ENCODE measurements at places on chromosomes 3 and 15.

DNA sequence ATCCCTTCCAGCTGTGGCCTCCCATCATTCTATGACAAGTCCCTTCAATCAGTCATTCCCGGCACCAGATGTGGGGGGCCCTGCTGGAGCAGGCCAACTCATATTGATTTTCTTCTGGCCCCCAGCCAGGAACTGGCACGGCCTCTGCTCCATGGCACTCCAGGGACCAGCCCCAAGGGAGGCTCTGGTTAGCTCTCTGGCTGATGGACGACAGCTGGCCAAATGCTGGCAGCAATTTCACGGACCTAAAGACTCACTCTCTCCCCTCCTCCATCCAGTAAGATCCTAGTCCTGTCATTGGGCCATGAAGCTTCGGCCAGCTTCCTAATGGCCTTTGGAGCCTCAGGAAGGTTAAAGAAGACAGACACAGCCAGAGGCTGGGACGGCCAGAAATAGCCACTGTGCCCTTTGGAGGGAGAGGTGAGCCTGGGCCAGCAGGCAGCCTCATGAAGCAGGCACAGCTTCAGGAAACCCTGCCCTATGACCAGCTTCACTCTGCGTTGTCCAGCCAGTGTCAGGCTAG lies 131.0 kb downstream of the MEX3B start:
- no peak for DNase-seq

DNA sequence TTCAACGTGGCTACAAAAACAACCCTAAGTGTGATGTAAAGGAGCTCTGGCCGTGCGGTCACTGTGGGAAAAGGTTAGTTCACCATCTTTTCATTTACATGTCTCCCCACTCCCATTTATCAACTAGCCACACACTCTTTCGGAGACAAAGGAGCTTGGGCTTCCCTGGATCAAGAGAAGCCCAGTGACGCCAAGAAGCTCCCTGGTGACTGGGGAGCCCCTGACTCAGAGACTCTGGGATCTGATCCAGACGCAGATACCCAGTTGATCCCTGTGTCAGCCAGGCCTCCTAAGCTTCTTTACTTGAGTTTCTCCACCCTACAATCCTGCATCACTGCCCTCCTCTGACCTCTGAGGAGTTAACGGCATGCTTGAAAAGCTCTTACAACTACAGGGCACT lies 43.9 kb downstream of the HEG1 start:
- no peak for DNase-seq

DNA sequence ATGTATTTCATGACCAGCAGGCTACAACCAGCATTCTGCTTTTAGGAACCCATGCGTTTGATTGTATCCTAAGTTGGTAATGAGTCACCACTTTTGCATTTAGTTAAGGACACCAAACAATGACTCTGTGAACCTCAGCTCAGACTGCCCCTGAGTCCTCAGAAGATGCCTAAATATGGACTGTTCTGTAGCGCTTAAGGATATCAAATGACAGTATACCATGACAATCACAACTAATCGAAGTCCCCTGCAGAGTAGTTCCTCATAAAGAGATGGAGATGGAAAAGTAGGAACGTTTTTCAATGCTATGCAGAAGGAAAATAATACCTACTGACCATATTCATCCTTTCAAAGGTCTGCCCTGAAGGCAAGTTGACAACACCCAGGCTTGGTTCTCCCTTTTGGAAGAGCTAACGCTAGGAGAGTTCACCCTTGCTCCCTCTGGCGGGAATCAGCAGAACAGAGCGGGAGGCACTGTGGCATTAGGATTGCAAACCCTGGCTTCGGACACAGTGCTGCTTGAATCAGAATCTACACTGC lies 508.6 kb downstream of the FHIT start:
- no peak for DNase-seq

DNA sequence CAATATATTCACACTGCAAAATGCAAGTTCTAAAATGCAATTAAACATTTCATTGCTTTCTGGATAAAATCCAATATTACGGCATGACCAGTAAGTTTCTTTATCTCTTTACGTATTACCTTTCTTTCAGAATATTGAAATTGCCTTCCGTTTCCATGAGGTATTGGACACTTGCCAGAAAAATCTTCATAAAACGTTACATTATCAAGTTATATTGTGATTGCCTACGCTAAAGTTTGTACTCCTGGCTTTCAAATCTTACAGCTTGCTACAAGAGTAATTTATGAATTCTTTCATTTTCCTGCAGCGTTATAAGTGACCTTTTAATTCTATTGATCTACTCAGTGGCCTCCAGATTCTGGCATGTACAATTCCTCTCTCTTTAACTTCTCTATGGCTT lies 1349.3 kb downstream of the OTOL1 start:
- DNase-seq, result no peak

- DNase-seq, result no peak
These were observed 1001.1 kb upstream of the NR2F2 start for GRCh38 chr15:95329362-95329761.

DNA sequence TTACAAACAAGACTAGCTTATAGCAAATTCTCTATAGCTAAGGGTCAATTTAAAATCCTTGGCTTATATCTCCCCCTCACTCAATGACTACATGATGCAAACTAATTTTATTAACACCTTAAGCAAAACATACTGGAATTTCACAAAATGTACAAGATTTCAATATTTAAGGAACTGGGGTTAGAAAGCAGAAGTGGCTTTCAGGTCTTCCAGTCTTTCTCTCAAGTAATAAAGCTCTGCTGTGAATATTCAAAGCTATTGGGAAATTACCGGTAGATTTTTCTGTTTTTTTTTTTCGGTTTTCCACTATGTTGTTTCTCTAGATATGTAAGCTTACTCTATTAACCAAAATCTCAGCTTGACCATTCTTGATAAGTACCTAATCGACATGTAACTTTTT lies 3.9 kb downstream of the EPM2AIP1 start:
- no peak for DNase-seq

DNA sequence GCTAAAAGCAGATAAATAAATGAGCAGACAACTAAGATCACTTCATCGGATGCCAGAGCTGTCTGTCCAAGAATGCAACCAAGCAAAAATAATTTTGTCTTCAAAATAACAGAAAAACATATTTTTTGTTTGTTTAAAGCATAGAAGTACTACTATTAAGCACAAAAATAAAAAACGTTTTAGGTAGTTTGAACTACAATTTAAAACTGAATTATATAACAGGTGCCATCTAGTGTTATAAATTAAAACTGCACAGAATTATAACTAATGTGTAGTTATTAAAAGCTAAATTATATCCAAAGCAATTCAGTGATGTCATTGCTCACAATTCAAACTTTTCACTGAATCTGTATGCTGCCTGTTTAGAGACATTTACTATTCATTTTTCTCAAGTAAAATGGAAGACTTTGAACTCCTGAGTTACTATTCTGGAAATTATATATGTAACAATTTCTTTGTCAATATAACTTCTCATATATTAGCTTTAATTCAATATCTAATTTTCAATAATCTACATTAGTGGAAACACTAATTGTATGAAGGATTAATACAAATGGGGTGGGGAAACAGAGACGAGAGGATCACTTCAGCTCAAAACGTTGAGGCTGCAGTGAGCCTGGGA lies 29.5 kb downstream of the LINS1 start:
- DNase-seq, result no peak

DNA sequence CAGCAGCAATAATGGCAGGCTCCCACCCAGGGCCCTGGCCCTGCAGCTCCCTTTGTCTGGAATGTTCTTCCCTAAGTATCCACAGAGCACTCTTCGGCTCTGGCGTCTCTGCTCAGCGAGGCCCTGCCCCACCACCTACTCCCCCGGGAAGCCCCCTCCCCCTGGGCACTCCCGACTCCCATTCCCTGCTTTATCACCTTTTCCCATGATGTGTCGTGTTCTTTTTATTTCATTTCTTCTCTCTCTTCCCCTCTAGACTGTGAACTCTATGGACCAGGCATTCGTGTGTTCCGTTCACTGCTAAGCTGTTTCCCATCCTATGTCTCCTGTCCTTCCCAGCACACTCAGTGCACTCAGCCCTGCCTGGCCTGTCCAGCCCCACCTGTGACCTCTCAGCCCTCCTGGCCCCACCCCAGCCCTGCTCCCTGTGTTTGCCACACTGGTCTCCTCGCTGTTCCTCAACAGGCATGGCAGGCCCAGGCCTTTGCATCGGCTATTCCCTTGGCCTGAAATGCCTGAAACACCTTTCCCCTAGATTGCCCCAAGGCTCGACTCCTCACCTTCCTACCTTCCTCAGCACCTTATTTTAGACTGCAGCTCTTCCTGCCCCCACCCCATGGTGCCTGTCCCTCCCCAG lies 107.4 kb downstream of the TPRA1 start:
- no peak for DNase-seq

GRCh38 chr3:24533561-24534193 lies 39.0 kb upstream of the THRB start:
- no peak for DNase-seq

DNA sequence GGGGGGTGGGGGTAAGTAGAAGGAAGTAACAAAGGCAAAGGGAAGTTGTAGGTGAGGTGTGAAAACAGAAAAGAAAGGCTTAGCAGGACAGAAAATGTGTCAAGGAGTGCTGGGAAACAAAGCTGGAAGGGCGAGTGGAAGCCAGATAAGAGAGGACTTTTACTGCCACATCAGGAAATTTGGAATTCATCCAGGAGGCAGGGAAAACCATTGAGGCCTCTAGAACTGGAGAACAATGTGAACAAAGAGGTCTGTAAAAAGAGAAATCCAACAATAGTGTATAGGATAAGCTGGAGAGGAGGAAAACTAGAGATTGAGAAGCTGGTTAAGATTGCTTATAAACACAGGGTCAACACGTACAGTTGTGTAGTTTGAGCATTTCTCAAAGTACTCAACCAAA lies 116.6 kb downstream of the NTRK3 start:
- no peak for DNase-seq

Data from activated CD8-positive, alpha-beta memory T cell treated with anti-CD3 and anti-CD28 coated beads for 24 hours (primary cell).